ENCODE measurements at places on chromosomes 2 and 18.

- DNase-seq, result no peak
These were observed 20.9 kb upstream of the KDSR start for GRCh38 chr18:63387861-63388260.

DNA sequence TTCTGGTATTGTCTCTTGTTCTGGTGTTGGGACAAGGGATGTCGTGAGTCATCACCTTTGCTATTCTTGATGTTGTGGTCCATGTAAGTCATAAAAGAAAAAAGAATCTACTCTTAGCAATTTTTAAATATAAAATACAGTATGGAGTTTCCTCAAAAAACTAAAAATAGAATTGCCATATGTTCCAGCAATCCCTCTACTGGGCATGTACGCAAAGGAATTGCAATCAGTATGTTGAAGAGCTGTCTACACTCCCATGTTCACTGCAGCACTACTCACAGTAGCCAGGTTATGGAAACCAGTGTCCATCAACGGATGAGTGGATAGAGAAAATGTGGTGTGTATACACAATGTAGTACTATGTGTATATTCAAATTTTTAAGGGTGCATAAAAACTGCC, 10.9 kb upstream of the GNAL start:
- no peak for DNase-seq

GRCh38 chr2:161238560-161239325, 69.5 kb upstream of the PSMD14 start:
- peak; percentile 56 for DNase-seq

DNA sequence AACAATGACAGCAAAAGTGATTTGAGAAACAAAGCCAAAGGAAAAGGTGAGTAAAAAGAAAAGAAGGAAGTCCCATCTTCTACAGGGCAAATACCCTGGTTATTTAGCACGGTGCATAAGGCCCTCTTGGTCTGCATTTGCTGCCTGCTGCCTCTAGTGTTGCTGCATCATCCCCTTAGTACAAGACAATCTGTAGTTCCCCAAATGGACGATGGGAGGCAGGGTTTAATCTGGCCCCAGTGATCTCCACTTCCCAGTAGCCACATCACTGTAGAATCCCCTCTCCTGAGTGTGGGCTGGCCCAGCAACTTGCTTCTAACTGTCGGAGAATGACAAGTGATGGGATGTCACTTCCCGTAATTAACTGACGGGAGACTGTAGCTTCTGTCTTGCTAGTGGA, 85.1 kb downstream of the CTAGE1 start:
- DNase-seq, result no peak

DNA sequence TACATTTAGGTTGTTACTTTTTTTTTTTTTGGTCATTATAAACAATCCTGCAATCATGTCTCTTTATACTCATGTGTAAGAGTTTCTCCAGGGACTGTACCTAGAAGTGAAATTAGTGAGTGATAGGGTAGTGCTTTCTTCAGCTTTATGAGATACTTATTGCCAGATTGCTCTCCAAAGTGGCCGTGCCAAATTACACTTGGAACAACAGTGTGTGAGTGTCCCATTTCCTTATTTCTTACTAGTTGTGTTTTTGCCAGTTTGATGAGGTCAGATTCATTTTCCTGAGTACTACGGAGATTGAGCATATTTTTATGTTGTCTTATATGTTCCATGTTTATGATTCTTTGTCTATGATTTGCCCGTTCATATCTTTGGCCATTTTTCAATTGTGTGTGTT, 39.2 kb downstream of the GALNT1 start:
- DNase-seq, result no peak

GRCh38 chr18:74266161-74266560, 25.6 kb downstream of the CYB5A start:
- no peak for DNase-seq

DNA sequence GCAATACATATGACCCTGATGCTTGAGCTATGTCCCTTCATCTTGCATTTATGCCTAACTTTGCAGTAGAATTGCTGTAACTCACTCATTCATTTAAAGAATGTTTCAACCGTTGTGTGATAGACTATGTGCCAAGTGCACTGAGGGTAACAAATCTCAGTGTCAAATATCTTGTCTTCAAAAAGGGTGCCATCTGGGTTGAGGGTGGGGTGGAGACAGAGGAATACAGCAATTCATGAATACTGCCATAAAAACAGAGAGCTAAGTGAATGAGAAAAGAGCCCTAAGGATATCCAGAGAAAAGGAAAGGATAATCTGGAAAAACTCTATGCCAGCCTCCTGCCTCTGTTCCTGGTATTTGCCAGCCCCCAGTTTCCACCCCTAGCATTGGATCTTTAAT, 1534.4 kb upstream of the PIK3C3 start:
- DNase-seq, result no peak

GRCh38 chr2:189770590-189771322, 8.2 kb upstream of the OSGEPL1 start:
- DNase-seq, result no peak

GRCh38 chr2:61045999-61046398, 19.7 kb upstream of the SANBR start:
- DNase-seq, result no peak

DNA sequence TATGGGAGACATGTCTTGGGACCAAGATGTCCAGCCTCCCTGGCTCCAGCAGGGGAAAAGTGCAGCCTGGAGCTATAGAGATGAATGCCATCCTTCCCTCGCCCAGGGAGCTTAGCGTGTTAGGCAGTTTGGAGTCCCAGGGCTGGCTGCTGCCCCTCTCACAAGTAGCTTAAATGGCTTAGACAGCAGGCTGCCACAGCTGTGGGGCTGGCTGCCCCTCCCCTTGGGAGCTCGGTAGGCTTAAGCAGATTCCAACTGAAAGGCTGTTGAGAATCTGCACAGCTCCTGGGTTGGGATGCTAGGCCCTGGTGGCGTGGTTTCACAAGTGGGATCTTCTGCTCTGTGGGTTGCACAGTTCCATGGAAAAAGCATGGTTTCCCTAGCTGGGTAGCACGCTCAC, 940.5 kb upstream of the DDX18 start:
- no peak for DNase-seq

- no peak for DNase-seq
These were observed 78.6 kb downstream of the ASB1 start for GRCh38 chr2:238505119-238505891.

- DNase-seq, result no peak
These were observed 3.5 kb upstream of the NCK2 start for GRCh38 chr2:105741174-105741573.

Measured in CD4-positive, alpha-beta T cell treated with Interleukin-12 subunit alpha and Interleukin-12 subunit beta, for 1 hour (primary cell).